Stimulated activated CD4-positive, alpha-beta T cell treated with anti-CD3 and anti-CD28 coated beads, Interleukin-1b, Interleukin-23, amount 100 ng/mL, for 1 hour (primary cell): ENCODE measurements at places on chromosomes 5 and 9.

DNA sequence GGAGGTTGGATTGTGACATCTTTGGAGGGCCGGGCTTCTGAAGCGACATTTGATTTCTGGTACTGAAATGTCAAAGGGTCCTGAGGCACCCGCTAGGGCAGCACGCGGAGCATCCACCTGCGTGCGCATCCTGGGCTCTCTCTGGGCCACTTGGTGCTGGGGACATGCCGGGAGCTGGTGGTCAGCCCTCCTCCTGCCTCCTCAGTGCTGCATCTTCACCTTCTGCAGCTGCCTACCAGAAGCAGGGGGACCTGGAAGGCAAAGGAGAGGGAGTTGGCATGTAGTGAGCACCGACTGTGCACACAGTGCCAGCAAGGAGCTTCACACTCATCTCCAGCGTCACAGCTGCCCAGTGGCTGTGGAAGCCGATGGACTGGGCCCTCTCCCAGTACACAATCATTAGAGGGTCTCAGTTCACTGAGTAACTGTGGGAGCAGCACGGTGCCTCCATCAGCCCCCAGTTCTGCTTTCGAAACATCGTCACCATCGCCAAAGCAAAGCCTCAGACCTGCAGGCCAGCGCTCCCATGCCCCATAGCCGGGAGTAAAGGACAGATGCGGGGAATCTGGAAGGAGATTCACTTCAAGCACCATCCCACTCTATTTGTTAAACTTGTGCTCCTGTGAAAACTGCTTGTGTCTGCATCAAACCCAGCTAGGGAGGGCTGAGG lies 138.4 kb downstream of the KCNIP1 start:
- no peak for DNase-seq

GRCh38 chr9:106885451-106885850 lies 22.5 kb downstream of the ZNF462 start:
- DNase-seq: no peak

GRCh38 chr9:12699529-12699928 lies 6.3 kb downstream of the TYRP1 start:
- no peak for DNase-seq

DNA sequence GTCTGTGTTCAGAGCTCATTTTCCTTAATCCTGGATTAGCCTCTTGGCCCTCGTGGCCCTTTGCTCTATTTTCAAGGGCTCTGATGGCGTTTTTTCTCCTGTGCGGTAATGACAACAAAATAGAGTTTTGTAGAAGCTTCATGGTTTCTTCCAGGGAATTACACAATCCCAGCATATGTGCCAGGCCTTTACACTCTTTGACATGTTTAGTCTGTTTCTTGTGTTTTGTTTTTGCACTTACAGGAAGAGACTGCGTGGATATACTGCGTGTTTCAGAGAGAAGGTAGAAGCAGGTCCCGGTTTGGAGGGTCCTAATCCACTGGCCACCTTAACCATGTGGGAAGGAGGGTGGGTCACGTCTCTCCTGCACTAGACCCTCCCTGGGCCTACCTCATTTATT lies 400.2 kb upstream of the IRX4 start:
- DNase-seq: no peak

DNA sequence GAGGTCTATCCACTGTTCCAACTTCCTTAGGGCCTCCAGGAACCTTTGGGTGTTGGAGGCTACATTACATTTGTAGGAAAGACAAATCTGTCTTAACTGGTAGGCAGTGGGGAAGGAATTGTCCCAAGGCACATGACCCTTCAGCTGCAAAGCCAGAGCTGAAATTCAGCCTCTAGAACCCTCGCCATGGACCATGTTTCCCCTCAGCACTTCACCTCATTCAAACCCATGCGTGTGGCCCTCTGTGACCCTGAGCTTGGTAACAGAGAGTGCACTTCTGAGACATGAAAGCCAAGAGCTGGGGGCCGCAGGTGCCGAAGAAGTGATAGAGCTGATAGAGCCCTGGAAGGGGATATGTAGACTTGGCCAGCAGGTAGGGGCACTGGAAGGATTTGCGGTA lies 17.2 kb downstream of the TNFSF8 start:
- no peak for DNase-seq

DNA sequence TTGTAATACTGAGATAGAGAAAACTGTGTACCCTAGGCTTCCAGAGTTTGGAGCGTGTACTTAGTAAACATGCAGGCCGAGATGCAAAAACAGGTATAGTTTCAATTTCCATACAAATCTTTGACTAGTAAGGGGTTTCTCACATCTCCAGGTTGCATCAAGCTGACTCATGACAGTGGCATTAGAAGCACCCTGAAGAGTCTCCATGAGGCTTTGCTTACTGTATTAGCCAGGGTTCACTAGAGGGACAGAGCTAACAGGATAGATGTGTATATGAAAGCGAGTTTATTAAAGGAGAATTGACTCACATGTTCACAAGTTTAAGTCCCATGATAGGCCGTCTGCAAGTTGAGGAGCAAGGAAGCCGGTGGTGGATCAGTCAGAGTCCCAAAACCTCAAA lies 275.3 kb upstream of the CDH6 start:
- no peak for DNase-seq

DNA sequence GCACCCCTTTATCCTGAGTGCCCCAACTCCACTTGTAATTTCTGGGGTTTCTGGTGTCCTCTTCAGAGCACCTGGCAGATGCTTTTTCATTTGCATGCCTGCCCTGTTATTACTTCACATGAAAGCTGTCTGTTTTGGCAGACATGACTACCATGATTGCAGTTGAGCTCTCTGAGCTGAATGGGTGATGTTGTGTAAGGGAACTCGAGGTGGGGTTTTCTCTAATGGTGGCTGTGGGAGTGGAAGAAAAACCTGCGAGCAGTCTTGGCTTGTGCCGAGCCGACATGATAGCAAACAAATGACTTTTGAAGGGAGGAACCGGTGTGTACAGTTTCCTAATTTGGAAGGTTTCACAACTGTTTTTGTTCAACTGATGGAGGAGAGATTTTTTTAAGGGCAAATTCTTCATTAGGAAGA lies 196.2 kb downstream of the AOPEP start:
- DNase-seq: no peak

DNA sequence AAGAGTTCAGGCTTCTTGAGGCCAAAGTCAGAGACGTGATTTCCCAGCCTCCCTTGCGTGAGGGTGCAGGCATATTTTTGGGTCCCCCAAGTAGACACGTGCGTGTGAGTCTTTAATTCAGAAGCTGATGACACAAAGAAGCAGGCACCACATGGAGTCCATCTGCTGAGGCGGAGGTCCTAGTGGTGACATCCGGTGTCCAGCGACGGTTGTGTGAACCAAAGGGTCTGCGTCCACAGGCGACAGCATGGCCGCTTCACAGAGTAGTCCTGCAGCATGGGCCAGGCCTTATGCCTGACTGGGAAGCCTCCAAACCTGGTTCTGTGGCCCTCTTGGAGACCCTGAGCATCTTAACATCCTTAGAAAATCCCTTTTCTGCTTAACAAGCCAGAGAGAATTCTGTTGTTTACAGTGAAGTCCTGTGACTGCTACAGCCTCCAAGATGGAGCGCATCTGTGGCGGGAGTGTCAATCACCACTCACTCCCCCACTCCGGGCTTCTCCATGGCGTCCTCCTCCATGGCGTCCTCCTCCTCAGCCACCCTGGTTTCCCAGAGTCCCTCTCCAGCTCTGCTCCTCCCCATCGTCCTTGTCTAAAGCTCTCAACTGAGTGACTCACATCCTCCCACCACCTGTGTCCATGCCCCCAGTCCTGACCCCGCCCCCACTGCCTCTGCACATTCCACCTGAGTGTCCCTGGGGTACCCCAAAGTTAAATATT lies 133.8 kb downstream of the PAX5 start:
- DNase-seq: no peak

GRCh38 chr5:59222687-59223511 lies 640.0 kb downstream of the RAB3C start:
- no peak for DNase-seq

- DNase-seq: no peak
Measured at GRCh38 chr5:2185646-2186471, 303.1 kb upstream of the IRX4 start.

DNA sequence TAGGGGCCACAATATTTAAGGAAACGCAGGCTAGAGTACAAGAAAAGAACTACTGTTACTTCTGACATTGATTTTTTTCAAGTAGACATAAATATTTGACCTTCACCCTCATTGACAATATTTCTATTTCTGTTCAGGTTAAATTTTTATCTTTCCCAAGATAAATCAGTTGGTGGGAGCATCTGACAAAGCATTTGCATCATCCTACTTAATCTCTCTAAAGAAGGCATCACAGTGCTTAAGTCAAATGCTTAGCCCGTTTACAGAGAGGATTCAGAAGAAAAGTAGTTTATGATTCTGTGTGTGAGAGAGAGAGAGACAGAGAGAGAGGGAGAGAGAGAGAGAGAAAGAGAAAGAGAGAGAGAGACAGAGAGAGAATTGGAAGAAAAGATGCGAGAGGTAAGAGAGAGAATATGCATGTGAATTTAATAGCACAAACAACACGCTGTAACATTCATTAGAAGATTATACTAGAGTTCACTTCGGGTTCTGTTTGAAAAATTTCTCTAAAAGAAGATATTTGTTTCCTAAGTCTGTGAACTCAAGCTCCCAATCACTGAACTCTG lies 1093.3 kb upstream of the CDH6 start:
- DNase-seq: no peak

GRCh38 chr5:61748651-61749050 lies 416.6 kb downstream of the ZSWIM6 start:
- no peak for DNase-seq

DNA sequence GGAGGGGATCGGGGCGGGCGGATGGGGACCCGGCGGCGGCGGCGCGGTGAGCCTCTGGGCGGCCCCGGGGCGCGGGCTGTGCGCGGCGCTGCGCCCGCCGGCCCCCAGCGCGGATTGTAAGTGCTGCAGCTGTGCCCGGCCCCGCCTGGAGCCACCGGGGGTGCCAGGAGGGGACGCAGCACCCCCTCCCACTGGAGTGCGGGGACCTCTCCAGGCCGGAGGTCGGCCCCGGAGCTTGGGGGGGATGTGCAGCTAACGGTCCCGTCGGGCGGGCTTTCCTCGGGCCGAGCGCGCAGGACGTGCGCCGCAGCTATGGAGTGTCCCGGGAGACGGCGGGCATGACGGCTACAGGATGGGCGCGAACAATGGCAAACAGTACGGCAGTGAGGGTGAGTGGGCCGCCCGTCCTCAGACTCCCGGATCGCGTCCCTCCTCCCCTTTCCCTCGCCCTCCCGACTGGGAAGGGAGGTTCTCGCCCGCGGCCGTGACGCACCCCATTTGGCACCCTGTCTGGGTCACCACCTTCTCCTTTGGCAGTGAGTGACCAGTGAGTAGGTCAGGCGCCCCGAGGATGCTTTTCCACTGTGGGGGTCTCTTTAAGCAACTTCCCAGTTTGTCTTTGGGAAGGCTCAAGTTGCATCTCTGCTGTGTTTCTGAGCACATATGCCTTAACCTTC lies 483 bp downstream of the FBXL7 start:
- DNase-seq: no peak

GRCh38 chr5:139410993-139411828 lies 7.3 kb upstream of the SPATA24 start:
- DNase-seq: no peak

DNA sequence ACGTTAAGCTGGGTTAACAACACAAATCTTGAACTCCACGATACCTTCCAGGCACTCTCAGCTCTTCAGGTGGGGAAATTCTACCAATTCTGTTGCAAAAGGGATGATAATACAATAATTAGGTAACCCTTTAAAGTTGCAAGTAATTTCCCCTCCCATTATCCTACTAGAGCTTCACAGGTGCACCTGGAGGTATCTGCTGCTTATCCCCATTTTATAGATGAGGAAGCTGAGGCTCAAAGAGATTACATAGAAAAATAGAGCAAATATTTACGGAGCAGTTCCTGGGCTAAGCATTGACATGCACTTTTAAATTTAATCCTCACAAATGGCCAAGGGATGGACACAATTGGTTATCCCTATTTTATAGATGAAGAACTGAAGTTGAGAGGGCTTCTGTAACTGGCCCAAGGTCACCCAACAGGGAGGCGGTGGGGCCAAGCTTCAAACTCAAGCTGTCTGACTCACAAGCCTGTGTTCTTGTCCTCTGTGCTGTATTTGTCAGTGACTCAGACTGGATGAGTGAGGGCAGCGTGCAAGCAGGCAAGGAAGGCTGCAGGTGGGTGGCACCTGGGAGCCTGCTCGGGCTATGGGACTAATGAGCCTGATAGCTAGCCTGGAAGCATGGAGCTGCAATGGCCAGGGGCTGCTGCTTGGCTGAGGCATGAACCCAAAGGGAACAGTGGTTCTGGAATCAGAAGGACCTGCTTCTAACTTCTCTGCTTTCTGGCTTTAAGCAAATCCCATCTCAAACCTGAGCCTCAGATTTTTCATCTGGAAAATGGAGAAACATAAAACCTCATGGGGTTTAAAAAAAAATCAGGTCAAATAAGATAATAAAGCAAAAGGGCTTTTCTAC lies 105.5 kb downstream of the PDE6A start:
- no peak for DNase-seq

GRCh38 chr5:156534085-156534484 lies 207.1 kb downstream of the SGCD start:
- DNase-seq: no peak

- DNase-seq: no peak
Measured at GRCh38 chr5:179668391-179668790, 12.4 kb downstream of the CBY3 start.

- no peak for DNase-seq
Measured at GRCh38 chr9:73125651-73126050, 26.0 kb upstream of the ANXA1 start.

DNA sequence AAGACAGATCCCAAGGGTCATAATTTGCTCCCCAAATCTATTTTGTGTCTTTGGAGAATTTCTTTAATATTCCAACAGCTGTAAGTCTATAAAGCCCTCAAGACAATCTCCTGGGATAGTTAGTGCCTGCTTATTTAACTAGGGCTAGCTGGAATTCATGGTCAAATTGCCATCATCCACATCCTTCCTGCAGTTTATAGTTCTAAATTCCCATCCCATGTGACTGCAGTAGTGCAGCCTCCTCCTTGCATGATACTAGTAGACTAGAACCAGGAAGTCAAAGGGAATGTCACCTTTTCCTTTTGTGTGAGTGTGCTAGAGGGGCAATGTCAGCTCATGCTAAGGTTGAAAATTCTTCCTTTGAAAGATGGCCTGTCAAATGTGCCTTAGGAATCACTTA lies 214.8 kb upstream of the PIK3R1 start:
- DNase-seq: no peak

DNA sequence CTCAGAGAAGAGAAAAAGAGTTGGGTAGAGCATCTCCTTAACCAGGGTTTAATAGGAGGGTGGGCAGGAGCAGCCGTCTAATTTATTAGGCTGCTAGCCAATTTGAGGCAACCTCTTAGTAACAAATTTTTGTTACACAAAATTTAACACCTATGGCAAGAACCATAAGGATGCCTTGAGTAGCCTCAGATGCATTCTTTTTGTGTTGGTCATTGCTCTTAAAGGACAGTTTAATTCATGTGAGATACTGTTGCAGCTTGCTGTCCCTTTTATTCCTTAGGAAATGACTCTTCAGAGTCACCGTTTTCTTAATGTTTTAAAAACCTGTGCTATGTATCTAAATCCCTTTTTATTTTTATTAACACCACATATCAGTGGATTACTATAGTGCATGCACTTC lies 255.1 kb downstream of the MAST4 start:
- no peak for DNase-seq

- no peak for DNase-seq
Measured at GRCh38 chr5:163363389-163363788, 74.0 kb upstream of the CCNG1 start.
